HTR-8/SVneo (cell line): ENCODE measurements at places on chromosomes 7 and 10.

- DNase-seq, result no peak
Measured at GRCh38 chr10:131041441-131041840, 270.1 kb downstream of the TCERG1L start.

GRCh38 chr7:56023500-56023899, 27.7 kb downstream of the PSPH start:
- DNase-seq, result no peak

GRCh38 chr10:85458324-85458723, 908.3 kb downstream of the GRID1 start:
- no peak for DNase-seq

DNA sequence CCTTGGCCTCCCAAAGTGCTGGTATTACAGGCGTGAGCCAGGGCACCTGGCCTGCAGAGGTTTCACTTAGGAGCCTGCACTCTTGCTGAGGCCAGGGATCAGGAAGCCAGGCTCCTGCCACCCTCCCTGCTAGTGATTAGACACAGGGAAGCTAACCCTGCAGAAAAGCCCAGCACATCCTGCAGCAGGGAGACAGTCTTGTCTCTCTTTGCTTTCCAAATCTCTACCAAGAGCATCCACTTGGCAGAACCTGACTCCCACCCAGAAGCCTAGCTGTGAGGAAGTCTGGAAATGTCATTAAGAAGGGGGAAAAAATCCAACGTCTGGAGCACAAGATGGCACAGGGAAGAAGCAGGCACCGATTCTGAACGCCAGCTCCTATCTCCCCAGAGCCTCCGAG, 8.0 kb upstream of the FAM171A1 start:
- no peak for DNase-seq

DNA sequence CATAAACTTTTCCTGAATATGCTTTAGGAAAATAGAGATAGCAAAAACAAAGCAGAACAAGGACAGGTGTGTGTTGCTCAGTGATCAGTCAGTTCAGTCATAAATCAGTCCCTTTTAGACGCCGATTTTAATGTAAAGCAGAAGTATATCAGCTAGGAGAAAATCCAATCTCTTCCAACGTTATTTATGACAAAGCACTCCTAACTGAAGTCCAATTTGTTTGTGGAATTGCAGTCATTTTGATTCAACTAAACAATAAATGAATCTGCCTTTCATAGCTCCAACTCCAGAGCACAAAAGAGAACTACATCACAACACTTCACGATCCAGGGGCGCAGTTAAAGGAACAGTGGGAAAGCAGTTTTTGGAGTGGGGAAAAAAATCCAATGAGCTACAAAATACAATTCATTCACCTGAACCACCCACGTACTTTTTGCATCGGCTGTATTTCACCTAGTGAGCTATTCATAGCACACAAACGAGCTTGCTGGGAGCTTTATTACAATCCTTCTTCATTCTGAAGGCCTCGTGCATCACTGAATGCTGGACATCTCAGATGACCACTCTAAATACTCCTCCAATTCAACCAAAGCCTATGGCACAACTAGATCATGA, 151.3 kb downstream of the LRRN3 start:
- DNase-seq, result no peak

DNA sequence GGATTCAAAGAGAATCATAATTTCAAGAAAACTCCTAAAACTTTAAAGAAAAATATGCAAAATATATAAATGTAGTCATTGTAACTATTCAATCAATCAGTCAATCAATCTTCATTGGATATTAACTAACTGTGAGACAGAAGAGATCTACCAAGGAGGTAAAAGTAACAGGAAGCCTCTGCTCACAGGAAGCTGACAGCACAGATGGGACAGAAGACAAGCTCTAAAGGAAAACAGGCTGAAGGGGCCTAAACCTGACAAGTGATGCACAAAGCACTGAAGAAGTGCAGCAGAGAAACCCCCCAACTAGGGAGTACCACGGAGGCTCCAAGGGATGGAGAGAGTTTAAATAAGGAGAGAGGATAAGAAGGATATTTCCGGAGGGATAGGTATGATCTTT, 173.0 kb downstream of the SKAP2 start:
- no peak for DNase-seq

DNA sequence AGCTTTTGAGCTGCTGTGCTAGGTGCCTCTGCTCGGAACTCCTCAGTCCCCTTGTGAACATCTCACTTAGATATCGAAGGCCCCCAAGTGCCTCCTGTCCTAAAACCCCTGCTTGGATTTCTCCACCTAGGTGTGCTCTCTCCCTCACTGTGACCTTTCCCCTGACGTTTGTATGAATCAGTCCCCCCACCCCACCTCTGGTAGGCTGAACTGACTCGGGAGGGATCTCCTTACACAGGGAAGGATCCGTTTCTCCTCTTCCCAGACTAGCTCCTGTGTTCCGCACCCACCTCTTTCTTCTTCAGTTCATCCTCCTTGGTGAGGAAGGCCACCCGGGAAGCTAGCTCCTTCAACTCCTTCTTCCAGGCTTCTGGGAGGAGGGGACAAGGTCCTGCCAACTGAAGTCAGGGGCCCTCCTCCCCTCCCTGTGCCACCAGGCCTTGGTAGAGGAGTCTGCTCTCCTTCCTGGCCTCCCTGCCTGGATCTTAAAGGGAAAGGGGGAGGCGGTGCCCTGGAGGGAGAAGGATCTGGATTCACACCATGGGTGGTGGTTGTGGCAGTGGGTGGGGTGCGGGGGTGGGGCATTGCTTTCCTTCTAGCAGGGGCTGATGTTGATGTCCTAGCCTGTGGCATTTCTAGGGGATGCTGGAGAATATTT, 6.8 kb downstream of the TBATA start:
- DNase-seq, result no peak

GRCh38 chr7:22413211-22413610, 56.3 kb upstream of the RAPGEF5 start:
- DNase-seq, result no peak

DNA sequence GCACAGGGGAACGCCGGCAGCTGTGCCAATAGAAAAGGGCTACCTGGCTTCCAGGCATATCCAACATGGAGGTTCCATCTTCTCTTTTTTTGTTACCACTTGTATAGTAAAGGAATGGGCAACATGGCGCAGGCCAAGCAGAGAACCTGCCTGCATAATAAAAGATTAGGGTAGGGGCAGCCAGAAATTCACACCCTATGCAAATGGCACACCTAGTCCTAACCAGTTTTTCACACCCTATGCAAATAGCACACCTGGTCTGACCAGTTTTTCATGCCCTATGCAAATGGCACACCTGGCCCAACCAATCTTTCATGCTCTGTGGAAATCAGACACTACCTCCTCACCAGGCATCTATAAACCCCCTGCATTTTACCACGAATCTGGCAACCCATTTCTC, 369.5 kb downstream of the IPMK start:
- DNase-seq, result no peak

- no peak for DNase-seq
Measured at GRCh38 chr7:37832194-37832593, 16.2 kb upstream of the NME8 start.

- DNase-seq, result no peak
Measured at GRCh38 chr7:45021604-45022296, 21.7 kb downstream of the CCM2 start.

- DNase-seq, result no peak
Measured at GRCh38 chr10:125419146-125419545, 258.8 kb upstream of the CTBP2 start.
